ENCODE measurements at places on chromosomes 2 and 18. TPM values are rescaled to one million over a fixed set of nuclear protein-coding genes. Genes with fewer than 3 reads are reported as not detected.

DNA sequence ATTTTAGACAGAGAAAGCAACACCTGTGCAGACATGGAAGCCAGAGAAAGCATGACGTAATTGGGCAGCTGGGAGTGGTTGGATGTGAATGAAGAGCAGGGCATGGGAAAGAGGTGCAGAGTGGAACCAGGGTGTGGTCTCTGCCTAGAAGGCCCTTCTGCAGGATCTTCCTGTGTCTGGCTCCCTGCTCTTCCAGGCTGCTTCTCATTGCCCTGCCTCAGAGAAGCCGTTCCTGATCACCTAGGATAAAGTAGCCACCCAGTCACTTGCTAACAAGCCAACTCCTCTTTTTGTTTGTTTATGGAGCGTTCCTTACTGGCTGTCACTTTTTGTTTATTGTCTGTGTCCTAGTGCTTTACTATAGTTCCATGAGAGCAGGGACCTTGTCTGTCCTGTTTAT is 28.5 kb downstream of the GALNT1 start:
- no peak for DNase-seq

DNA sequence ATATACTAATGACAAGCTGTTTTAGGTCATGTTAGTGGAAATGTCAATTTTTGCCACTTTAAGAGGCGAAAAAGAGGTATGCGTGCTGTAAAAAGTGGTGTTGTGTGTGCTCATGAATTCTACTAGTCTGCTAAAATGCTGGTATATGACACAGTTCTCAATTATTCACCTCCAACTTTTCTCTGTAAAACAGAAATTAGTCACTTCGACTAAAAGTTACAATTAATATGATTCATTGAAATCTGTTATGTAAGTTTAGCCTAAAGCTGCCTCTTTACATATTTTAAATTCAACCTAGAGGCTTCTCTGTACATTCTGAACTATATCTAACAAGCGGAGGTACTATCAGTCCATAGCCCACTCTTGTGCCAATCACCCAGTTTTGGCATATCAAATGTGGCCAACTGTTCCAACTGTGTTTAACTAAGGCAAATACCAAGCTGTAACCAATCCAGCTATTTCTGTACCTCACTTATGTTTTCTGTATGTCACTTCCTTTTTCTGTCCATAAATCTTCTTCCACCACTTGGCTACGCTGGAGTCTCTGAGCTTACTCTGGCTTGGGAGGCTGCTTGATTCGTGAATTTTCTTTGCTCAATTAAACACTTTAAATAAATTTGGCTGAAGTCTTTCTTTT is 20.8 kb downstream of the BAZ2B start:
- DNase-seq: no peak

DNA sequence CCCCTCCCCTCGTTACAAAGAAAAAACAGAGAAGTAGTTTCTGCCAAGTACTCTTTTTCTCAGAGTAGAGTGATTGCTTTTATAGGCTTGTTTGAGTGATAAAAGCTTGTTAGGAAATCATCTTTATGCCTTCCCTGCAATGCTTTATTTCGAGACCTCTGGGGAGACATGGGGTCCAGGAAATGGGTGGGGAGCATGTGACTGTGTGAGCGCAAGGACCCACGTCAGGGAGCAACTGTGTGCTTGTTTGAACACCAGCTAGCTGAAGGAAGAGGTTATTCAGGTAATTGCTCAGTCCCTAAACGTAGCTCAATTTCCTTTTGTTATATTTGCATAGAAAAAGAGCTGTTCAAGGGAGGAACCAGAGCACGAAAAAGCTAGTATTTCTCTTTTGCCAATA is 187.3 kb downstream of the FAM210A start:
- no peak for DNase-seq

GRCh38 chr2:11534071-11534745 is 363 bp downstream of the GREB1 start:
- no peak for DNase-seq

DNA sequence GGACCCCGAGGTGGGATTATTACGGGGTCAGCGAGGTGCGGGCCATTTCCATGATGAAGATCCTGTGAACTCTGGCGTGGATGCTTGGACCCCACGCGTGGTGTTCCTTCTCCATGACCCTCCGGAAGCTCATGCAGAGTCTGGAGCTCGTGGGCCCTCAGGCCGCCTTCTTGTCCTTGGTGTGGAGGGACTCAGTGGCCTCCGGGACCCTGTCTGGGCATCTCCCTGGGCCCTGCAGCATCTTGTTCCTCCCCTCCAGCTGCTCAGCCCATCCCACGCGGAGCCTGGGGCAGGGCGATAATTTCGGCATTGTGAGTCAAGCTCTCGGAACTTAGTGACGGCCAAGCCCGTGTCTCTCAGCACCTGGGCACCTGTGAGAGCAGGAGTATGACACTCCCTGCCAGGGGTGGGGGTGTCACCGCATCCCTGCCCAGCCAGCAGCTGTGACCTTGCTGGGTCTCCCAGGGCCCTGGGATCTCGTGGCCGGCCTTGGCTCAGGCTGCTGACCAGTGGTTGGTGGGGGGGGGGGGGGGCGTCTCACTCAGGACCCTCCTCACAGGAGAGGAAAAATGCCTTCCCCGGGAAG is 24.6 kb downstream of the RTP5 start:
- no peak for DNase-seq

GRCh38 chr2:175840256-175840655 is 161.8 kb downstream of the LNPK start:
- DNase-seq: no peak

- no peak for DNase-seq
These were observed 78.4 kb downstream of the SEPTIN10 start for GRCh38 chr2:109535217-109535946.

DNA sequence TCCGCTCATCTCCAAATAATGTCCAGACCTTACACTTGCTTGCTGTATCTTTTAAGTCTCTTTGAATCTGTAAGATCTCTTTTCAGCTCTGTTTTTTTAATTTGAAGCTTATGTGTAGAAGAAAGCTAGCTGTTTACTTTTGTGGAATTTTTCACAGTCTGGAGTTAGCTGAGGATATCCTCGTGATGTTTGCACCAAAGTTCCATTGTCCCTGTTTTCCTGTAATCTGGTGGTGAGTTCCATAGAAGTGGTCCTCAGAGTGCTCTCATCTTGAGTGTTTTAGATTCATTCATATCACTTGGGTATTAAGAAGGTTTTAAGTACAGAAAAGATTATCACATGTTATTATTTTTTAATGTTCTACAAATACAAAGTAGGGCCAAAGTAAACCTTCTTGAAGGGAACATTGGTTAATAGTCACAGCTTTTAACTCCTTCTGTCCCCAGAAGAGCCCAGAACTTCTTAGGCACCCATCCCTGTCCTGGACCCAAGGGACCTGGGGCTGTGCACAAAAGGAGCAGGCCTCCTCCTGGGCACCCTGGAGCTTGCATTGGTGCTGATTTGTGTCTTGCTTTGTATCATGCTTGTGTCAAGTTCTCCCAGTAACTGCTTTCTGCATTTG is 15.0 kb downstream of the MLPH start:
- no peak for DNase-seq

GRCh38 chr18:55351980-55352714 is 235.8 kb downstream of the TCF4 start:
- no peak for DNase-seq

DNA sequence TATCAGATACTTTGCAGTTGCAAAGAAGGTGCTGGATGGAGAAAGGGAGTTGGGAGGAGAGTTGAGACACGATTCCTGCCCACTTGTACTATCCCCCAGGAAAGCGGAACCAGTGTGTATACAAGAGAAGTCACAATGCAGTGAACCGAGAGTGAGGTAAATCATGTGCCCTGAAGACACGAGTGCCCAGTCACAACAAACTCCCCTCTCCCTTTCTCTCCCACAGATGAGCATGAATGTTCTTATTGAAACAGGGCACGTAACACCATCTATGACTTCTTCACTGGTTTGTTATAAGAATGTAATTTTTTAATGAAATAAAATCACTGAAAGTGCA is 155.7 kb downstream of the IRS1 start:
- no peak for DNase-seq

DNA sequence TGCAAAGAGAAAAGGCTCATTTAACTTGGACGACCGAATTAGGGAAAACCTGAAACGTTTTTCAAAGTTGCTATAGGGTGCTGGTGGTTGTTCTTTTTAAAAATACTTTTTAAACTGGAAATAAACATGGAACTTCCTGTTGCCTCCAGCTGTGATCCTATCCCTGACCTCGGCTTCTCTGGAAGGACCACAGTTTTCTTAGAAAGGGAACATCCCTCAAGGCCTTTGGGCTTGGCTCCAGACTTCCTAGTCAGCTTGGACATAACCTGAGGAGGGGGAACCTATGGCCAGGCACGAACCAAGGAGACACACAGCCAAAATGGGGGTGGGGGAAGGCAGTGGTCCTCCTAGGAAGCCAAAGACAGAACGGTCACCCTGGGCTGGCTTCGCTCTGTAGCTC is 57.7 kb downstream of the CENPO start:
- no peak for DNase-seq

DNA sequence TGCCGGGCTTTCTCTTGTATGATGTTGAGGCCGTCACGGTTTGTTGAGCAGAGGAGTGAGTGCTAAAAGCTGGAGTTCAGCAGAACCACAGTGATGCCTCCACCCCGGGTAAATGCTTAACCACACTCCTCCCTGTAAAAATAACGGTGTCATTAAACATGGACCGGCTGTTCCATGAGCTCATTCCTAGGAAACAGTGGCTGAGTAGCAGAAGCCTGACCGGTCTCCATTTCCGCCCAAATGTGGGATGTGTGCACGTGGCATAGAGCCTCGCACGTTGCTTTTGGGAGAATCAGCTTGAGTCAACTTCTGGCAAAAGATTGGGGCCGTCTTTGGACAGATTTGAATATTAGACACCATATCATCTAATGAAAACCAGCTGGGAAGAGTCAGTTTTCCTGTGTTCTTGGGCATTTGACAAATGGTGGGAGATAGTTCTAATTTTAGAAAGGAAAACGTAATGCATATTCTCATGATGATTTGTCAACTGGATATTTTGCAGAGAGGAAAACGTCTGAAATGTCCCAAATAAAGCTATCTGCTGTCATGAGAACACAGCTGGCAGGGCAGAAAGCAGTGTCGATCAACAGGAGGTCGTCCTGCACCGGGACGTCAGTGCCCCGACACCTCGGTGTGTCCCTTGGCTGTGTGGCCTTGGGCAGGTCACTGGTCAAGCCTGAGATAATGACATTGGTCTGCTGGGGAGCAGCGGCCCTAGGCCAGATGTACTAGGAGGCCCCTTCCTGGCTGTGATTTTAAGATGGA is 42.4 kb downstream of the LRRFIP1 start:
- DNase-seq: peak; percentile 79

GRCh38 chr2:33215299-33215698 is 261.1 kb upstream of the RASGRP3 start:
- peak; percentile 74 for DNase-seq

- DNase-seq: no peak
These were observed 27.9 kb upstream of the MBP start for GRCh38 chr18:77160515-77160914.

DNA sequence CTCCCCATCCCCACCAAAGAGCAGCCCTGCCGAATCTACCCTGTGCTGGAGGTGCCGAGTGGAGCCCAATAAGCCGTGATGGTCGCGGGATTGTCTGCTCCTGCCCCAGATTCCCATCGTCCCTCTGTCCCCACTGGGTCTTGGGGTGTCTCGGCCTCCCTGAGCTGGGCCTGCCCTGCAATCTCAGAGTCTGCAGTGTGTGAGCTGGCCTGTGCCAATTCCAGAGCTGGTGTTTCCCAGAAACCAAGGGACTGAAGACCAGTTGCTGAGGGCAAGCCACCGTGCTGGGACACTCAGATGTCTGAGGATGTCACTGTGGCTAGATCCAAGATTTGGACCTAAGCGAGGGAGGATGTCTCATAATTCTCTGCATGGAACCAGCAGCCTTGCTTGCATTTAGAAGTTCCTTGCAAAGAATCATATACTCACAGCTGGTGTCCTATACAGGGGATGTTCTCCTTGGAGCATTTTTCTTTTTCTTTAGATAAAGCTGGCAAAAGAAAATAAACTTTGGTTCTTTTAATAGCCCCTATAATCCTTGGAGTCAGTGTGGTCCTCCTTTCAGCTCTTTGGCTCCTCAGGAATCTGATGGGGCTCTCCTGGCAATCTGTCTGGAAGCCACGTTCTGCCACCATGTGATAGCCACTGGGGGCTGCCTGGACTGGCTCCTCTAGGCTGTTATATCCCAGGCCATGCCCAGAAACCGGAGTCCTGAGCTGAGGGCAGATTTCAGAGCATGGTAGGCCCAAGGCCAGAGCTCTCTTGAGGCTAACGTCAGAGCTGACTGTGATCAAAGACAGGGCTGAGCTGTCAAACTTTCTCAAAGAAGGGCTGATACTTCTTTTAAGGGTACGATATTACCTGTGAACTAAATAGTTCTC is 140.1 kb upstream of the HAAO start:
- DNase-seq: no peak

- no peak for DNase-seq
These were observed 48.7 kb upstream of the FAHD2A start for GRCh38 chr2:95353613-95354468.

DNA sequence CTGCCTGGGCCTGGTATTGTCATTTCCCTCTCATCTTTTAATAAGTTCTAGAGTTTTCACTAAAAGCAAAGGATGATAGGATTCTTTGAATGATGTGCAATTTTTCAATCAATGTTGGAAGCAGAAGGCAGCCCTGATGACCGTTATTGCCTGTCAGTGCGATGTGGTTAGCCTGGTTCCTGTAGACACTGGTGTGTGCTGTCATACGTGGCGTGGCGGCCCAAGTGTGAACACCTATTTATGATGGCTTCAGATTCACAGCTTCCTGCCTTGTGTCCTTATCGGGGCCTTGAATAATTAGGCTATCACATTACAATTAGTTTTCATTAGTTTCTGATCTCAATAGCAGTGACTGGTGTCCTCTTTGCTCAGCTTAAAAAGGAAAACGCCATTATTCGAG is 218.5 kb downstream of the TPGS2 start:
- DNase-seq: no peak

GRCh38 chr2:69831354-69831905 is 2.0 kb downstream of the GMCL1 start:
- DNase-seq: no peak

- DNase-seq: no peak
These were observed 77.3 kb upstream of the RPL31 start for GRCh38 chr2:100924520-100925451.

- DNase-seq: no peak
These were observed 100.0 kb downstream of the AQP4 start for GRCh38 chr18:26765498-26765897.

- DNase-seq: no peak
These were observed 19.2 kb upstream of the GRP start for GRCh38 chr18:59200787-59201186.

- no peak for DNase-seq
These were observed 65.8 kb downstream of the EMILIN2 start for GRCh38 chr18:2912357-2913299.

- DNase-seq: no peak
These were observed 206.4 kb upstream of the SMAD2 start for GRCh38 chr18:48136827-48137373.

The OLA1 gene
- polyA plus RNA-seq: 101 TPM

The CYTIP gene
- polyA plus RNA-seq: 0.21 TPM

The HAAO gene
- polyA plus RNA-seq: 0.78 TPM

The LRRC30 gene
- polyA plus RNA-seq: 5.6 TPM

The RPRM gene
- polyA plus RNA-seq: not detected

The MALL gene
- polyA plus RNA-seq: 4.2 TPM

The KRTCAP3 gene
- polyA plus RNA-seq: 0.26 TPM

The TLX2 gene
- polyA plus RNA-seq: not detected

The SALL3 gene
- polyA plus RNA-seq: 0.01 TPM

The ANKRD29 gene
- 1.3 TPM for polyA plus RNA-seq

The GPR55 gene
- 0.03 TPM for polyA plus RNA-seq

The SIX3 gene
- not detected for polyA plus RNA-seq

Data from psoas muscle (tissue), 8 donors.